Chondrocyte (in vitro differentiated cells): ENCODE measurements at places on chromosomes 5 and 9. TPM values are rescaled to one million over a fixed set of nuclear protein-coding genes. Genes with fewer than 3 reads are reported as not detected.

GRCh38 chr9:78366827-78367226, 69.9 kb downstream of the PSAT1 start:
- H3K27ac ChIP-seq, result no peak overlapping the region
- no peaks in the 10 kb centered on the region for H3K27me3 ChIP-seq
- no peak overlapping the region for H3K4me3 ChIP-seq
- H3K4me1 ChIP-seq, result peaks cover 12% of the 10 kb centered on the region
- no peak for DNase-seq

GRCh38 chr5:169354263-169354662, 53.3 kb upstream of the SLIT3 start:
- no peaks in the 10 kb centered on the region for H3K27me3 ChIP-seq
- H3K4me1 ChIP-seq, result peaks cover 39% of the 10 kb centered on the region
- no peaks in the 10 kb centered on the region for H3K36me3 ChIP-seq
- DNase-seq, result no peak
- no peak overlapping the region for H3K4me3 ChIP-seq

DNA sequence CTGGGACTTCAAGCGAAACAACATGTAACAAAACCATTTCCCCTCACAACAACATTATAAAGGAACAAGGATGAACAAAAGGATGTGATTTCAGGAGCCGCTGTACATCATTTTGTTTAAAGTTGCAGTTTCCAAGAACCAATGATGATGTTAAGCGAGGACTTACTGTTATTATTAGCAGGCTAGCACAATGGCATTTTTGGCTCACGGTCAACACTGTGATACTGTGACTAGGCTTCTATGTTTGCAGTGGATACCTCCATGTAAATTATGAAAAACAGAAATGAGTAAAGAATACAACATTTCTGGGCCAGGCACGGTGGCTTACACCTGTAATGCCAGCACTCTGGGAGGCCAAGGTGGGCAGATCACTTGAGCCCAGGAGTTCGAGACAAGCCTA, 113.0 kb downstream of the AUH start:
- no peaks in the 10 kb centered on the region for H3K36me3 ChIP-seq
- no peak for DNase-seq

DNA sequence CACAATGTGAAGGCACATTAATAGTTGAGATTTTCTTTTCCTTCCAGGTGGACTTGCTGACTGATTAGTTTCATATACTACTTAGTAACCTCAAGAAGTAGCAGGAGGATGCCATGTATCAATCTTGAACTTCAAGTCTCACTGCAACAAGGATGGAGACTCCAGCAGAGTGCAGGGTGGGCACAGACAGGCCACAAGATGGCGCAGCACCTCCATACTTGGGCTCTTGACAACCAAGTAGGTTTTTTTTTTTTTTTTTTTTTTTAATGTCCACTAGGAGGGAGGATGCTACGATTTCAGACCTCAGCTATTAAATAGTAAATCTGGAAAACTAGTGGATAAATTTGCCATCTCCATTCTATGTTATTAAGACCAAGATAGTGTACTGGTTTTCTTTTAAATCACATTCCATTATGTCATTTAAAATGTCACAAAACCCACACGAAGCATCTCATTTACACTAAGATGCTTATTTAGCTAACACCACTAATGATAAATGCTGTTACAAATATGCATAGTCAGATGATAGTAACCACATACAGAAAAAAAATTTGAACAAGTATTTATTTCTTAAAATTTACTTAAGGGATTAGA, 58.6 kb downstream of the IL6ST start:
- no peaks in the 10 kb centered on the region for H3K27me3 ChIP-seq
- peaks cover 2% of the 10 kb centered on the region for H3K4me1 ChIP-seq
- no peak for DNase-seq
- H3K36me3 ChIP-seq, result peaks cover 4% of the 10 kb centered on the region

DNA sequence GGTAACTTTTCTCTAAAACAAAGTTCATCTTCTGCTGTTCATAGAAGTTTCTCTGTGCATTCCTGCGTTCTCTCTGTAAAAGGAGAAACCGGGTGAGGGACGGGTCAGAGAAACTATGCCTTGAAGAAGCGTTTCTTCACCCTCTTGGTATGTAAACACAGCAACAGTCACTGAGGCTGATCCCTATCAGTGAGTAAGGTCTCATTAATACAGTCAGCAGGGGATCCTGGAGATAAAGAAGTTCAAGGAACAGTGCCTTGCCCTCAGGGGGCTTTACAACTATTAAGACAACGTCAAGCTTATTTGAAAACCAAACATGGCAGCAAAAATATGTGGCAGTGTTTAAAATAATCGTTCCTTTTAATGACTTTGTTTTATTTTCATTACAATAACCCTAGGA, 202.9 kb upstream of the IL12B start:
- no peak overlapping the region for H3K4me3 ChIP-seq
- peaks cover 6% of the 10 kb centered on the region for H3K27me3 ChIP-seq
- H3K36me3 ChIP-seq, result no peaks in the 10 kb centered on the region

- peaks cover 3% of the 10 kb centered on the region for H3K36me3 ChIP-seq
- H3K27me3 ChIP-seq, result no peaks in the 10 kb centered on the region
- H3K4me3 ChIP-seq, result no peak overlapping the region
- no peak for DNase-seq
- peak overlapping the region; percentile 60 for H3K27ac ChIP-seq
Observed at GRCh38 chr5:33091571-33092363, 349.0 kb upstream of the TARS1 start.

Gene ATOSB
- total RNA-seq, result 39.7 to 45.7 TPM (median 43.2 TPM) in 3 replicates

GRCh38 chr5:150514708-150515211, 6.8 kb downstream of the NDST1 start:
- H3K36me3 ChIP-seq, result peaks cover 3% of the 10 kb centered on the region
- peaks cover 94% of the 10 kb centered on the region for H3K4me1 ChIP-seq
- H3K4me3 ChIP-seq, result peak overlapping the region; percentile 33
- no peaks in the 10 kb centered on the region for H3K27me3 ChIP-seq
- H3K27ac ChIP-seq, result peak overlapping the region; percentile 96

GRCh38 chr9:35660966-35661415, 2.9 kb downstream of the CCDC107 start:
- H3K36me3 ChIP-seq, result peaks cover 10% of the 10 kb centered on the region
- H3K4me1 ChIP-seq, result peaks cover 79% of the 10 kb centered on the region
- H3K27me3 ChIP-seq, result no peaks in the 10 kb centered on the region

Gene MPDZ
- 42.5 to 60.4 TPM (median 46.9 TPM) in 3 replicates for total RNA-seq

Gene AJM1
- total RNA-seq, result 6.3 to 7.5 TPM (median 7.4 TPM) in 3 replicates

Gene KIF20A
- total RNA-seq, result 5.2 to 15.9 TPM (median 14.3 TPM) in 3 replicates

- no peaks in the 10 kb centered on the region for H3K27me3 ChIP-seq
- peaks cover 18% of the 10 kb centered on the region for H3K4me1 ChIP-seq
- H3K27ac ChIP-seq, result no peak overlapping the region
- no peak overlapping the region for H3K4me3 ChIP-seq
Observed at GRCh38 chr5:98514215-98514614, 259.2 kb upstream of the RGMB start.

Gene SPATA31E1
- not detected in 3 replicates for total RNA-seq

DNA sequence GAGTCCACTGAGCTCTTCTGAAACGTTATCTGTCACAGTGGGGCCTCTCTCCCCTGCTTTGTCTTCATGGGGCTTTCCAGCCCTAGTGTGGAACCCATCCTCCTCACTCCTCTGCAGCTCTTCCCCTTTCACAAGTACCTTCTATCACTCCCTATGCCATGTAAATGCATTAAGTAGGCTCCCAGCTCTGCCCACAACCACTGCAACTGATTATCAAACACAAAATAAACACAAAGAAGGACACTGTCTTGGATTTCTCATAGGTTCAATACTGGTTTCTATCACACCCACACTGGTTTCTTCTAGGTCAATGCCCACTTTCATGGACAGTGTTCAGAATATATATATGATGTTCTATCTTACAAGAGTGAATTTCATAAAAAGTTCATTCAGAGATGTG, 139.4 kb downstream of the GNAQ start:
- H3K27me3 ChIP-seq, result no peaks in the 10 kb centered on the region
- DNase-seq, result no peak
- H3K4me3 ChIP-seq, result no peak overlapping the region

DNA sequence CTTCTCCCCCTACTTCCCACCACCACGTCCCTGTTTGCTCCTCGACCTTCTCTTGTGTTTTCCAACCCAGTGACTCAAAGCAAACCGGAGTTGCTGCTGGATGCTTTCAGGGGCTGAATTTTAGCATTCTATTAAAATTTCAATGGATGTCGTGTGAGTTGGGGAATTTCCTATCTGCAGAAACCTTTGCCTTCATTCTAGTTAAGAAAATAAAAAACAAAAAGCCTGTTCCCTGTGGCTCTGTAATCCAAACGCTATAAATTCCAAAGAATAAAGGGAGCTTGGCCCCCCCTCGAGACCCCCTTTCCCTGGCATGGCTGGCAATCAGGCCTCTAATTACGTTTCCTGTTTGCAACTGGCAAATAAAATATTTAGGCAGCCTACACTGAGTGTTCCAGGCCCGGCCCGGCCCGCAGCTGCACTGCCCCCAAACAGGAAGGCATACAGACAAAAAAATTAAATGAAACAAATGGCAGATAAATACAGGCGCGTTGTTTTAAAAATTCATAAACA, 139.4 kb upstream of the PPP1R26 start:
- no peak for DNase-seq
- no peaks in the 10 kb centered on the region for H3K36me3 ChIP-seq
- no peak overlapping the region for H3K27ac ChIP-seq

- DNase-seq, result no peak
- no peaks in the 10 kb centered on the region for H3K27me3 ChIP-seq
- H3K4me3 ChIP-seq, result no peak overlapping the region
- peak overlapping the region; percentile 99 for H3K27ac ChIP-seq
- H3K36me3 ChIP-seq, result no peaks in the 10 kb centered on the region
Observed at GRCh38 chr9:4292781-4293180, 7.1 kb downstream of the GLIS3 start.

Gene PTGES
- total RNA-seq, result 0.95 to 3.3 TPM (median 1.3 TPM) in 3 replicates

DNA sequence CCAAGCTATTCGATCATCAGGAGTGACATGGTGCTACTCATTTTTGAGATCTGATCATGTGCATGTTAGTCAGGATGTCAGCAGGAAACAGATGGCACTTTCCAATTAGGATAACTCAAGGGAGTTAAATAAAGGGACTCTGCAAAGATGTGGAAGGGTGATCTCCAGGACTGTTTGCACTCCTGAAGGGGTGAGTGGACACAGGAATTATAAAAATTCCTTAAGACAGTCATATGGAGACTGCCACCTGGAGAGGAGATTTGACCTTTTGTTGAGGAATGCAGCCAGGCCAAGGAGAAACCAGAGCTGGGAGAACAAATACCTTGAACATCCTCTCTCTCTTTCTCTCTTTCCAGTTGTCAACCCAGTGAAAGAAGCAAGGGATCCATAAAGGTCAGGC, 189.1 kb downstream of the GABRG2 start:
- no peak overlapping the region for H3K4me3 ChIP-seq
- no peak overlapping the region for H3K27ac ChIP-seq
- H3K4me1 ChIP-seq, result no peaks in the 10 kb centered on the region

Gene MYOT
- total RNA-seq, result not detected in 3 replicates
